ENCODE measurements at places on chromosomes 16 and 17.

DNA sequence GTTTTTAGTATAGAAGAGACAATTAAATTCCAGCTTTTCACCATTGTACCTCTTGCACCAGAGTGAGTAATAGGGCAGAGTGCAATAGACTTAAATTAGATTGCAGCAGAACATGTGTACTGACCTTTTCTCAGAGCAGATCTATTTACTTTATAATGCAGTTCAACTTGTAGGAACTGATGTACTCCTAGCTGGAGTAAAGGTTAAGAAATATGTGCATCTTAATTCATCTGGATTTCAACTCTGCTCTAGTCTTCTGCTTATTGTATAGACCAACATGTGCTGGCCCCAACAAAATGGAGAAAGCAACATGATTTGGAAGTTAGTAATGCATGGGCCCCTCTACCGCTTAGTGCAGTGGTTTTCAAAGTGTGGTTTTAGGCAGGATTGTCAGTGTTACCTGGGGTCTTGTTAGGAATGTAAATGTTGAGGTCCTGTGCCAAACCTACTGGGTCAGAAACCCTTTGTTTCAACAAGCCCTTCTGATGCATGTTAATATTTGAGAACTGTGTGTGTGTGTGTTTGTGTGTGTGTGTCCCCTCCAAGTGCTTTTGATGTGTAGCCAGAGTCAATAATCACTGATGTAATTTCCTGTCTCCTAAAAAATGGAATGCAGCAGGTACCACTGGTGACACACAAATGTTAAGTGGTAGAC, 138.6 kb downstream of the TOX3 start:
- no peak for DNase-seq

DNA sequence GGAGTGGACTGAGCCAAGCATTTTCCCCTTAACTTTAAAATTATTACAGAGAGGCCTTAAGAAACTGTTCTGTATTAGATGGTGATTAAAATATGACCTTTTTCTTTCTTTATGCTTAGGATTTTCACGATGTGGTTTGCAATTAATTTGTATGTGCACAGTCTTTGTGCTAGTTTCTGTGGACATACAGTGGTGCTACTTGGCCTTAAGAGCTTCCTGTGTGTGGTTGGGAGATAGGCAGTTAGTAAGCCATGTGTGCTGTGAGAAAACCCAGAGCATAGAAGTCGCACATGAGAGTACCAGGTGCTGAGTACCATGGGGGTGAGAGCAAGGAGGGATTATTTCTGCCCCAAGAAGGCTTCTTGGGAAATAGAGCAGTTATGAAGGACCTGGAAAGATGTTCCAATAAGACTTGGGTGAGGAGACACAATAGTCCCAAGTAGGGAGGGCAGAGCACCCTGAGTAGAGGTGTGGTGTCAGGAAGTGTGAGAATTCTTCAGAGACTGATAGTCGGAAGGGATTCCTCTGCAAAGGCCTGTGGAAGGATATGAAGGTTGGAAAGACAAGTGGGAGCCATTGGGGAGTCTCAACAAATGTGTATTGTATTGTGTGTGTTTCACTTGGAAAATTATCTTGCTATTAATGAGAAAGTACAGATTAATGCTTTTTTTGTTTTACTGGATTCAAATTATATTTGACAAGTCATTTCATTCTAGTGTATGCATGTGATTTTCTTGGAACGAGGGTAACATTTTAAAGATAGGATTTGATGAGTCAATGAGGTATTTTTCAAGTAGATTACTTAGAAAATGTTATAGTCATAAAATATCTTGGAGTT, 239.9 kb downstream of the PRKCA start:
- DNase-seq = no peak

DNA sequence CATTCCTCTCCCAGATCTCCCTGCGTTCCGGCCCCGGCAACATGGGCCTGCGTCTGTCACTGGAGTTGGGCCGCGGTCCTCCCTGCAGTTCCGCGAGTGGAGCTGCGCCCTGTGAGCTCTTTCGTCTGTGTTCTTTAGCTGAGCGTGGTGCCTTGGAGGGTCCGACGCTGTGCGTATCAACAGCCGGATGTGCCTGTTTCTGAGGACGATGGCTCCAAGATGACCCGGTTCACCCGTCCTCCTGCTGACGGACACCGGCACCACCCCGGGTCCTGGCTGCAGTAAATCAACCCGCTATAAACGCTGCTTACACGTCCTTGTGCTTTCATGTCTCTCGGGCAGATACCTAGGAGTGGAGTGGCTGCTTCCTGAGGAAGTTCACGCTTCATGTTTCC, 44.8 kb upstream of the GNG13 start:
- DNase-seq = no peak

DNA sequence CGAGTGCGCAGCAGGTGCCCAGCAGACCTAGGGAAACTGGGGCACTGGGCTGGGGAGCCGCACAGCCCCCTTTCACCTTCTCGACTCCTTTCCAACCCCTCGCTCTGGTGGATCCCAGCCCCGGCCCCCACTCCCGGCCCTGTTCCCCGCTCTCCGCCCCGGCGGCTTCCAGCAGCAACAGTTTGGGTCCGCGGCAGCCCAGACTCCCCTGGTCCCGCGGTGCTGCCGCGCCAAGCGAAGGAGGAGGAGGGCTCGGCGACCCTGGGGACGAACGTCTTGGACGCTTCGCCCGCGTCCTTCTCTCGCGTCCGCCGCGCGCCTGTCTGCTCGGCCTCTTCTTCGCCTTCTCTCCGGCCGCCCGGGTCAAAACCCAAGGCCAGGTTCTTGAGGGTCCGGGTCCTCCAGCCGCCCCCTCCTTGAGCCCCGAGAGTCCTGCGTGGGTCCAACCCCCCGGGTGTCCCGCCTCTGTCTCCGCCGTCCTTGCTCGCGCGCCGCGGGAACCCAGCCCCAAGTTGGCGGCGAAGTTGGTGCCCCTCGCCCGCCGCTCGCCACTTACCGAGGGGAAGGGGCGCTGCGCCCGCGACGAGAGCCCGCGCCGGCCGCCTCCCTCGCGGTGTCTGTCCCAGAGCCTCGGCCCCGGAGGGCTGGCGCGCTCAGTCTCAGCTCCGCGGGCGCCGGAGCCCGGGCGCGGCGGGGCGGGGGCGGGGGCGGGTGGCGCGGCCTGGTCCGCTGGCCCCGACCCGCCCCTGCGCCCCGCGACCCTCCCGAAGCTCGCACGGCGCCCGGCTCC, 1.4 kb upstream of the GRIN2C start:
- DNase-seq = no peak

- DNase-seq = no peak
These were observed 422.8 kb upstream of the CCL2 start for GRCh38 chr17:33832262-33832661.

GRCh38 chr17:74822335-74822938, 37.2 kb downstream of the GRIN2C start:
- no peak for DNase-seq

DNA sequence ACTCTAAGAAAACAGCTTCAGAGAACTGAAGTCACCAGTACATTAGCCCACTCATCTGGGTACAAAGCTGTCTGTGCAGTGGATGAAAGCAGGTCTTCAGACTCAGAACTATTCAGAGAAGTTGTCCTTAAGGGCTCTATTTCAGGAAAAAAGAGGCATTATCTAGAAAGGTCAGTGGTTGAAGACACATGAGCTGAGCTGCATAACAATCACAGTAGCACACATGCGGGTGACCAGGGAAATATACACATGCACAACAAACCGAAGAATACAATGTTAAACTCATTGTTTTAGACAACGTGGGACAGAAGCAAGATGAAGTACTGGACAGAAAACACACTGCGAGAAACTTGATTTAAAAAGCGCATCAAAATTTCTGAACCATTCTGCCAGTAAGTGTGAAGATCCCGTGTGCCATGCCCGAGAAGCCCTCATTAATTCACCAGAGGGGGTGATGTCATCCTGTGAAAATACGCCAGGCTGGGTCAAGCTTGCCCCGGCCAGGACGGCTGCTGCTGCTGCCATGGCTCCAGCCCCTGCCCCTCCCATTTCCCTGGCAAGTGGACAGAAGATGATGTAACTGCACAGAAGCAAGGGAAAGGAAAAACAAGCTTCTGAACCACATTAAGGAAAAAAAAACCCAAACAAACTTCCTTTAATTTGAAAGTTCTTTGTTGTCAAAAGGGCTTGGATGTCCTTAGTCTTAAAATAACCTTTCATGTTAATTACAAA, 10.1 kb downstream of the DYNC1LI2 start:
- no peak for DNase-seq

DNA sequence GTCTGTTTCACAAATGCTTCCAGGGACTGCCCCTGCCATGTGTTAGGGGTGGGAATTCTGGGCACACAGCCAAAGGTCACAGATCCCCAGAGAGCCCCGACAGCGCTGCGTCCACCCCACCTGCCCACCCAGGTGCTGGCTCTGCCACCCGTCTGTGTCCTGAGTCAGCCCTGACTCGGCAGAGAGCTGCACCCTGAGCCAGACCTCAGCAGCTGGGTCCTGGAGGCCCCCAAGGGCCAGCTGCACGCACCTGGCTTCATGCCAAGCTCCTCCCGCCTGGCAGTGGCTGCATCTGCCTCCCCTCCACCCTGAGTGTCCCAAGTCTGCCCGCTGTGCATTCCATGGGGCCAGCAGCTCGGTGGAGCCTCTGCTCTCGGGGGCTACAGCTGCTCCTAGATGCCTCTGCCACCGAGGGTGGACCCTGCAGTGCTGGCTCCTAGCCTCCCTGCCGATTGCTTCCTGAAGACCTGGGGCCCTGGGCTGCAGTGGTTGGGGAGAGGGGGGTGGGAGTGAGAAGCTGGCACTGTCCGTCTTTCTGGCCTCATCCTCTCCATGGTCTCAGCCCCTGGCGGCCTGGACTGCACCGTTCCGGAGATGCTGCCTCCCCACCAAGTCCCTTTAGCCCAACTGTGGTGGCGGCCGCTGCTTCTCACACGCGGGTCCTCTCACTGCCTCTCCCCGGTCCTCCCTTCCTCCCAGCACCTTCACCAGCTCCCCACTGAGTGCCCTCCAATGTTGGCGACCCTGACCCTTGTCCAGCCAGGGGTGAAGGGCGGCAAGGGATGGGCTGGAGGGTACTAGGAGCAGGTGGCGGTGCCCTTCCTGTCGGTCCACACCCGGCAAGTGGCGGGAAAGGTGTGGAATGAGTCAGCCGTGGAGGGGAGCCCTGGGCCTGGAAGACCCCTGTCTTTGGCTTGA, 3.0 kb downstream of the SECTM1 start:
- DNase-seq = no peak

DNA sequence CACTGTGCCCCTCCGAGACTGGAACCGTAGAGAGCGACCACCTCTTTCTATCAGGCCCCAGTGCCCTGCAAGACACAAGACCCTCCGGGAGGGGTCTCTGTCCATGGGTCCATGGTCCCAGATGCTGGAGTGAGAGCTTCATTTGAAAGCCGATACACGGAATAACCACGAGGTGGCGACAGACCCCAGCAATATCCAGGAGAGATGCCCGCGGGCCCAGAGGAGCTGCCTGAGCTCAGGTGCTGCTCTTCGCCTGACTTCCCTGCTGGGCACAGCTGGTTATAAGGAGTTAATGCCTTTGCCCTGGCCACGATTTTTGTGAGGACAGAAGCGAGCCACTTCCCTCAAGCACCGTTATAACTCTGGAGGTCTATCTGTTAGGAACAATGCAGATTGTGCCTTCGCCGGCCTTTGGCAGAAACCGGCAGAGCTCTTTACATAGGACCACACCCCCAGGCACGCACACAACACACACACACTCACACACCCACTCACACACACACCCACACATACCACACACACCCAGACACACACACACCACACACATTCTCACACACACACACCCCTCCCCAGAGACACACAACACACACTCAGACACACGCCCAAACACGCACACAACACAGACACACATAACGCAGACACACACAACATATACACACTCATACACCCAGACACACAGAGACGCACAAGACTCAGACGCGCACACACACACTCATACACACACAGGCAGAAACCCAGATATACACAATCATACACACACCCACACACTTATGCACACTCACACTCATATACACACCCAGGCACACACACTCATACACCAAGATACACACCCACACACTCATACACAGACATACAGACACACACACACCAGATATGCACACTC, 436.4 kb downstream of the SOX9 start:
- DNase-seq = peak; percentile 29

DNA sequence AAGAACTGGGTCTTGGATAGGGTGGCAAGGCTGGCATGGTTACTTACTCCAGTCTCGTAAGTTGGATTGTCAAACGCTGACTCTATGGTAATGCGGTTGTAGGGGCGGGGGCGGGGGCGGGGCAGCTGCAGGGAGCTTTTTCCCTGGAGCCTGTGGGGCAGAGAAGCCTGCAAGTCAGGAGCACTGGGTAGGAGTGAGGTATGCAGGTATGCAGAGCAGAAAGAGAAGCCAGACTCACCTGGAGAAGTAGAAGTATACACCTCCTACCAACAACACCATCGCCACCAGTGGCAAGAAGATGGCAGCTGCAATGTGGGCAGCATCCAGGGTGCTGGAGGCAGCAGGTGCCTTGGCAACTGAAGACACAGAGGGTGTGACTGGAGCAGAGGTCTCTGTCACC, 4.8 kb upstream of the PHF12 start:
- no peak for DNase-seq

Data from stimulated activated CD4-positive, alpha-beta T cell treated with anti-CD3 and anti-CD28 coated beads, Interleukin-1b, Interleukin-23, amount 100 ng/mL, for 1 hour (primary cell).